ENCODE measurements at places on chromosomes 1 and 21.

DNA sequence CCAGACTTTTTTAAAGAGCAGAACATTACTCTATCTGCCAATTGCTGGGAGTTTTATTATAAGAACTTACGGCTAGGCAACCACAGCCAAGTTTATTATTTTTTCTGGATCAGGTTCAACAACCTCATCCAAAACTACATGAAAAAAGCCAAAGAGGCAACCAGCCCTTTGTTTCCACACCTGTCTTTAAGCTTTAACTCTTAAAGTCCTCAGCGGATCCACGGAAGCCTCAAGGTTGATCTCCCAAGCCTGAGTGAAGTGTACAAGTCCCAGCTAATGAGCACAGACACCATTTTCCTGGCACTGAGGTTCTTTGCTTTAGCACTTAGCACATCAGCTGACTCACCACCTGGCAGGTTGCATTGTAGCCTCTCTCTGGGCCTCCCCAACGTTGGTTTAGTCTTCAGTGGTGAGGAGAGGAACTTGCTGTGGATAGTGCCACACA lies 143.1 kb downstream of the TGFBR3 start:
- no peak for DNase-seq

DNA sequence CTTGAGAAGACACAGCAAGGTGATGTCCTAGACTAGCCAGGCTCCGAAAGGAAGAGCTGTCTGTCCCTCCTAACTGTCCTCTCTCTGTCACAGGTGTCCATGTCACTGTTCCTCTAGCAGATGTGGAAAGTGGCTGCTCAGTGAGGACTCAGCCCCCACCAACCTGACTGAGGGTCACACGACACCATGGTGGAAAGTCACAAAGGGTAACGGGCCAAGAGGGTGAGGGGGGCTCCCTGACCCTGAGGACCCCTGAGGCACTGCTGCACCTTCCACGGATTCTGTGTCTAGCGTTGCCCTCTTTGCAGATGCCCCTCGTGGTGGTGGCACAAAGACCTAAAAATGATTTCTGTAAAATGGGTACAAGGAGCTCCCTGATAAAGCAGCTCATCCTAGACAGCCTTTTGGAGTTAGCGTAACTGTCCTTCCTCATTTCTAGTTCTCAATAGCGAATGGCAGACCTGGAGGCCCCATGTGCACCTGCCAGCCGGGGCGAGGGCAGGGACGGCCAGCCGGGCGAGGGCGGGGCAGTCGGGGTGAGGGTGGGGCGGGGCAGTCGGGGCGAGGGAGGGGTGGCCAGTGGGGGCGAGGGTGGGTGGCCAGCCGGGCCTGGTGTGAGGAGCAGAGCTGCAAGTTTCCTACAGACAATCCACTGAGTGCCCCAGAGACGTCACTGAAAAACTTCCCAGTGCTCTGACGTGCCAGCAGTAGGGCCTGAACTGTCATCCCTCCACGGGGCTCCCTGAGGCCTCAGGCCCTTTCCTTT lies 23.4 kb downstream of the POFUT2 start:
- DNase-seq: peak; percentile 9

DNA sequence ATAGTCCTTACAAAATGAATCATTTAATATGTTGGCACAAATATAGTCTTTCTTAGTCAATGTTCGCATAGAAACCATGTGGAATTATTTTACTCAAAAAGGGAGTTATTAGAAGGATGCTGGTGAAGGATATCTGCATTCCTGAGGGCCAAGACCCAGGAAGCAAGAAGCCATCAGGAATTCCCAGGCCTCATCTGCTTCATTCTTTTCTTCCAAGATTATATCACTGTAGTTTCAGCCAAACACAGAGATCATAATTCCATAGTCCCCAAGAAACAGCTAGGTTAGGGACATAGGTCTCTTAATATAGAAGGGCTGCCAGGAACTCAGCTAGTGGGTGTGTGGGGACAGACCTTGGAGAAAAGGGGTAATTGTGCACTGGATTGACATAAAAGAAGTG lies 28.6 kb upstream of the DISC1 start:
- no peak for DNase-seq

GRCh38 chr1:155043793-155044192 lies 7.3 kb upstream of the ADAM15 start:
- no peak for DNase-seq

GRCh38 chr1:15848143-15848928 lies 829 bp downstream of the SPEN start:
- DNase-seq: peak; percentile 48

DNA sequence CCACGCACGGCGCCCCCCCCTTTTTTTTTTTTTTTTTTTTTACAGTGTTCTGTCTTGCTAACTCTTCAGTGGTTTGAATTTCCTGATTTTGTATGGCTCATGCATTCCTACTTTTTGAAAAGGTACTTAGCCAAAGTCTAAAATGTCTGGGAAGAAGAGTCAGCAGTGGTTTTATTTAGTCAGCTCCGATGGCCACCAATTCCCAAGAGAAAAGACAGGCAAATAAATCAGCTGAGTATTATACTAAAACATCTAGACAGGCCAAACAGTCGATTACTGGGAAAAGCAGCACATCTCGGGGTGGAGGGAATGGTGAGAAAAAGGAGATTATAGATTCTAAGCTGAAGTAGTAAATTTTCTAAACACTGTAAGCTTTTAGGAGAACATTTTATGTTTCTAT lies 192.5 kb upstream of the ZRANB2 start:
- DNase-seq: no peak

- no peak for DNase-seq
Observed at GRCh38 chr1:228358039-228358763, 48.4 kb downstream of the TRIM11 start.

DNA sequence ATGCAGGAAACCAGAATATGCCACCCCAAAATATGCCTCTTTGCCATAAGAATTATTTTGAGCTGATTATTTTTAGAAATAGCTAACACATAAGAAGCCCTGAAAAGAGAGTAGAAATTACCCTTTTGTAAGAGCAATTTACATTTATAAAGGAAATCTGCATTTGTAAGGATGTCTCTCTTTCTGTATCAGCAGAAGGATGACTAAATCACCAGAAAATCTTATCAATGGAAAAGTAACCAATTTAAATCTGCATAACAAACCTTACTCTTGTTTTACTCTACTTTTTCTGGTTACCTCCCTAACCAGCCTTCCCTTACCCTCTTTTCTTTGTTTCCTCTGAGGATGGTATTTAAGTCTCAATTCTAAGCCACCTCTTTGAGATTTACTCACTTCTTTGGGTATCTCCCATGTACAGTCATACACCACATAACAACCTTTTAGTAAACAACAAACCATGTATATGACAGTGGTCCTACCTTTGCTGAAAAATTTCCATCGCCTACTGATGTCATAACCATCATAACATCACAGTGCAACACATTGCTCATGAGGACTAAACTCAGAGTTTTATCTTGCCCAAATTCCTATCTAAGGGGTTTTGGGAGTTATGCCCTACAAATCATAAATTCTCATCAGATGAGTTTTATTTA lies 126.6 kb upstream of the PLPPR4 start:
- DNase-seq: no peak

GRCh38 chr1:24107462-24108138 lies 4.3 kb downstream of the MYOM3 start:
- DNase-seq: no peak

DNA sequence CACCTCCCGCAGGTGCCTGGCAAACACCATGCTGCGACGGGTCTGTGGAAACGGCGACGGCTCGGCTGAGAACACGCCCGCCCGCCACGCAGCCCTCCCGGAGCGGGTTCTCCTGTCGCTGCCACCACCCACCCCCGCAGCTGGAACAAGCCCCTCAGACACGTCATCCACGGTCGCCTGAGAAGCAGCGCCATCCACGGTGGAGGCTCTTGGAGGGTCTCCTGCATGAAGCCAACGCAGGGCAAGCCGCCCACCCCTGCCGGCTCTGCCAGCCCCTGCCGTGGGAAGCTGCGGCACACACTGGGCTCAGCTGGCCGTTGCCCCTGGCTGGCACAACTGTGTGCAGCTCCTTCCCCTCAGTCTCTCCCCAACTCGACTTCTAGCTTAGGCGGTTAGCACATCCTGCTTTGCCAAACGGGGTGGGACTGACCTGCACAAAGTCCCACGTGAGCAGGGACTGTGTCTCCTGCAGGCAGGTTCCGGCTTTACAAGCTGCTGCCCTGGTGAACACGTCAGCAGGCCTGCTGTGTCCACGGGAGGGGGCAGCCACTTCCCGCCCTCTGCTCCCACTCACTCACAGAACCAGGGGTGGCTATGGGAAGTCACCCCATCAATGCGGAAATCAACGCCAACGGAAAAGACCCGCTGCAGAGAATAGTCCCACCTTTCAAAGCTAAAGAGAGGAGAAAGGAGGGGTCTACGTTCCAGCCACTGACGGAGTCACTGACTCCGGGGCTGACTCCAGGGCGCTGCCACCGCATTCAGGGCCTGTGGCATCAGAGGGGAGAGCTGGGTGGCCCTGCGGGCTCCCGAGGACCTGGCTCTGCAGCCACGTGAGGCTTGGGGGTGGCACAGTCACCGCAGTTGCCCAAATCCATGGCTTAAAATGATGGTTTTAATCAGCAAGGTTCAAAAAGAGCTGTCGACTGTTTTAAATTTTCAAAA lies 10.3 kb downstream of the POFUT2 start:
- DNase-seq: no peak

DNA sequence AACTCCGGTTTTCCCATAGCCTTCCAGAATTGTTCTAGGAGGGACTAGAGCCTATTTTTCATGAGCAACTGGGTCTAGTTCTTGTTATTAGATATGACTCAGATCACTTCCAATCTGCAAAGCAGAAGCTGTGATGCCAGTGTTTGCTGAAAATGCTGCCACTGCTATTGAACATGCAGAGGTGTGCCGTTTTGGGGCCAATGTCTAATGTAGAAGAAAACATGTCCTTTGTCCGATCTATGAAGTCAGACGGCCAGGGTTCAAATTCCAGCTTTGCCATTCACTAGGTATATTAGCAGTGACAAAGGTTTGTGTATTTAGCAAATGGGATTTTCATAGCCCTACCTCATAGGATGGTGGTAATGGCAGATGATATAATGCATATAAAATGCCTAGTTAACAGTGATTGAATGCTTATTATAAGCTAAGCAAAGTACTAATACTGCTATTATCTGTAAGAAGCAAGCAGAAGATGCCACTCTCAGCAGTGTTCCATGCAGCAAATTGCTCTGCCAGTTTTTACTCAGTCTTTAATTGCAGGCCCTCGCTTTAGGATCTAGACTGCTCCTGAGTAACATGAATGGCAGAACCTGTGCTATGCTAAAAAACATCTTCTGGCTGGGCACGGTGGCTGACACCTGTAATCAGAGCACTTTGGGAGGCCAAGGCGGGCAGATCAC lies 40.1 kb upstream of the CXADR start:
- no peak for DNase-seq

DNA sequence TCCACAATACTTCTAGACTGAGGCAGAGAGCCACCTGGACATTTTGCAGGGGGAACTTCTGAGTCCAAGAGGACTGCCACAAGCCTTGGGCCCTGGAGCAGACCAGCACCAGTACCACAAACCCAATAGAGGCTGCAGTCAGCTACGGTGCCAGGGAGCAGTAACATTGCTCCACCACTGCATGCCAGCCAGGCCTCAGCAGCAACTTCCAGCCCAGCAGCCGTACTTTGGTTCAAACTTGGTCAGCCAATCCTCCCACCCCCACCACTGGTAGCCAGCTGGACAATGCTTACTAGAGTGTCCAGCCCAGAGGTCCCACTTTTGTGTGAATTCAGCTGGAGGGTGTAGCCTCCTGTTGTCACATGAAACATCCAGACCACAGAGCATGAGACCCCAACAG lies 107.4 kb downstream of the SLC5A9 start:
- DNase-seq: no peak

DNA sequence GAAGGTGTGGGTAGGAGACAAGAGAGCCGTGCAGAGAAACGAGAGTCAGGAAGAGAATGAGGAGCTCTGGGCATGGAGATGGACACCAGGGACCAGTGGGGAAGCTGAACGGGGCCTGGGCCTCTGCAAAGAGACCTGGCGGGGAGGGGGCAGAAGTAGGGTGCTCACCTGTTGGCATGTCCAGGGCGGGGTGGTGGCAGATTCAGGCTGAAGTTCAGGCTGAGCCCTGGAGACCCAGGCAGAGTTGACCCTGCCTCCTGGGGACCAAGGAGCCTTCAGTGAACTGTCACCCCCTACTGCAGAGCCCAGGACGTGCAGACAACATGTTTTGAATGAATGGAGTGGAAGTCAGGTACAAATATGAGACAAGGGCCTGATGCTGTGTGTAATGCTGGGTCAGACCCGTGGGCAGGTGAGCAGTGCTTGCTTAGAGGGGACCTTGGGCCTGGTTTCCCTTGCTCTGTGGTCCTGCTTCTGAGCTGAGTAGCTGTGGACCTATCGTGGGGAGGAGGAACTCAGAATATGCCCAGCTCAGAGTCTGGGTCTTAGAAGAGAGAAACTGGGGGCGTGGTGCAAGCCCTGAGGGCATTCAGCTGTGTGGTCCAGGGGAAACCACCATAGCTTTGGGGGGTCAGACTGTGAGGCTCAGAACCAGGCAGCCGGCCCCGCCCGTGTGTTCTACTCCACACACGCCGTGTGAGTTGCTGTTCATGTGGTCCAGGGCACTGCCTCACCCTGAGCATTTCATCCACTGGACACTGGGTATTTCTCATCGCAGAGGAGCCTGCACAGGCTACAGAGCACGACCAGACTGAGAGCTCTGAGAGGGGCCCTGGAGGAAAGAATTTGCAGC lies 21.3 kb upstream of the UMODL1 start:
- DNase-seq: no peak

DNA sequence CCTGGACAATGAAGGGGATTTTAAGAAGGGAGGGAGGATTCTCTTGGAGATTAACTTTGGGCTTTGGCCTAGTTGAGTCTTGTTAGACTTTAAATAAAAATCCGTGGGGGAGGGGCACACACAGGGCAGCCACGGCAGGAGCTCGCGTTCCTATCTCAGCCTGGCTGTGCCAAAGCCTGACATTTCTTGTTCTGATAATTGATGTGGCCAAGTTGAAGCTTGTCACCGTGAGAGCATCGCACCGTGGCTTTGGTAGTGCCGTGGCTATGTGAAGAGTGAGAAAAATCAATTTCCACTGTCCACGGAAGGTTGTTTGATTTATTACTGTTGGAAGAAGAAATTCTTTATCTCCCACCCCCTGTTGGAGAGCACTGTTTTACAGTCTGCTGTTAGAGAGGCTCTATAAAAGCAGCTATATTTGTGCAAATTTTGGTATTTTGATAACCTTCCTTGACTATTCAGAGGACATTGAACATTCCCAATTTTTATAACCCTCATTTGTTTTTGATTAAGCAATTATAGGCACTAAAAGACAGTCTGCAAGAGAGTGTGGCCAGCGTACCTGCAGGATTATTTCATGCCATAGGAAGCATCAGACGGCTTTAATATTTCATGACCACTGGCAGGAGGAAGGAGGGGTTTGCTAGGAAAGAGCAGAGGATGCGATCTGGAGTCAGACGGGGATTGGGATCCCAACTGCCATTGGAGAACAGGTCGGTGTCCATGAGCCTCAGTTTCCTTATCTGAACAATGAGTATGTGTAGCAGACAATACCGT lies 160.7 kb downstream of the KAZN start:
- no peak for DNase-seq

- no peak for DNase-seq
Observed at GRCh38 chr1:168172250-168172915, 6.4 kb upstream of the TIPRL start.

DNA sequence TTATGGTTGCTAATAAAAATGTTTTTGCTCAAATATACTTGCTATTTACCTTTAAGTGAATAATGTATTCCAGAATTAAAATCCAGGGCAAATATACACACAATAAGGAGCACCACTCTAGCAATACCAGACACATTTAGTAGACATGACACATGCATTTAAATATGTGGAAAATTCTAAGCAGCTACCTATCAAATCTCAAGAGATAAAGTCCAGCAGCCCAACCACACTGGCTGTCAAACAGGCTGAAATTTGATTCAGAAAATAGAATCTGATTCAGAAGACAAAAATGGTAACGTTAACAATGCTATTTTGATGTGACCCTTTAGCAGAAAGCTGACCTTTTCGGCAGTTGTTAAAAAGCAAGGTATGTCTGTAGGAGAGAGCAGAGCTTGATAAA lies 42.3 kb downstream of the PLEKHO1 start:
- DNase-seq: no peak
